ENCODE measurements at places on chromosomes 4 and X.

GRCh38 chr4:73523126-73523525, 41.6 kb downstream of the AFM start:
- DNase-seq = no peak

GRCh38 chr4:147425019-147425418, 55.9 kb upstream of the EDNRA start:
- DNase-seq = no peak

GRCh38 chrX:130482871-130483270, 81.1 kb downstream of the RBMX2 start:
- DNase-seq = no peak

DNA sequence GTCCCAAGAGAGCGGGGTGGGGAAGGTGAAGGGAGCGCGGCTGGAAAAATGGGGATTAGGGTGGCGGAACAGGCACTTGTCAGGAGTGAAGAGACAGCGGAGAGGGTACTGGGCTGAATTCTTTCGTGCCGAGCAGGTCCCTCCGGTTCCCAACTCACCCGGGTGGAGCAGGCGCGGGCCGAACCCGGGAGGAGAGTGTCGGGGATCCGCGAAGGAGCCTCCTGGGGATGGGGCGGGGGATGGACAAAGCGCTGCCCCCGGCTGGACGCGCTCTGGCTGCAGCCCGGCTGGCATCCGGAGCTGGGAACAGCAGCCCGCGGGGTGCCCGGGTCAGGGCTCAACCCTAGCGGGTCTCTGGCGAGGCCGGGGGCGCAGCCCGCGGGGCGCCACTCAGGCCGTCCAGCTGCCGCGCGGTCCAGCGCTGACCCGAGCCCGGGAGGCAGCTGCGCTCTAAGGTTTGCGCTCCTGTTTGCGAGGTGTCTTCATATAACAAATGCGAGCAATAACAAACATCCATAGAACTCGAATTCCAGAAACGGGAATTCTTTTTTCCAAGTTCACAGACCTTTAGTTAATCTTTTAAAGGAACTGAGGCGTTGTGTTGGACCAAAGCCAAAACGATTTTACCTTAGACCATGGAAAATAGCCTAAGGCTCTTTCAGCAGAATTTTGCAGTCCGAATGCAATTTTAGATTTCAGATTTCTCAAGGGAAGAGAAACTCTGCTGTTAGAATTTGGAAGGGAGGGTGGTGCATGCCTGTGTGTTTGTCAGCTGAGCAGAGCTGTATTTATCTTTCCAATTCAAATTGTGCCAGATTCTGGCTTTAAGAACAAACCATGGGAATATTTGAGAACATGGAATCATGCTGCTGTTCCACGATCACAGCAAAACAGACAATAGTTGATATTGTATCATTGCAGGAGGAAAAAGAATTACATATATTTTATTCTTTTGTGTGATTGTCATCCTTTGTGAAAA, 744 bp downstream of the NPY5R start:
- no peak for DNase-seq

GRCh38 chr4:162401021-162401420, 237.2 kb upstream of the FSTL5 start:
- DNase-seq = no peak

- no peak for DNase-seq
Observed at GRCh38 chr4:177558995-177559394, 116.8 kb upstream of the AGA start.

GRCh38 chr4:79257953-79258613, 67.8 kb downstream of the NAA11 start:
- no peak for DNase-seq

DNA sequence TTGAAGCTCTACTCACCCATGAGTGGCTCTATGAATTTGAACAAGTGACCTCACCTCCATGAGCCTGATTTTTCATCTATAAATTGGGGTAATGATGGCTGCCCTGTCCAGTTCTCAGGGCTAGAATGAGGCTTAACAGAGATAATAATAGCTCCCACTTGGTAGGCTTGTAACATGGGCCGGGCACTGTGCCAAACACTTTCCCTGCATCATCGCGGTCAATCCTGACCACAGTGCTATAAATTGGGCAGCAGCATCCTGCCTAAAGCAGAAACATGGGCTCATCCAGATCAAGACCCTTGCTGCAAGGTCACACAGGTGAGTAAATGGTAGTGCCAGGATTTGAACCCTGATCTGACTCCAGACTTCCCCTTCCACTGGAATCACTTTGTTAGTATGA, 12.8 kb downstream of the APLN start:
- DNase-seq = no peak

Data from NCI-H1930 (cell line).